Osteocyte (in vitro differentiated cells): ENCODE measurements at places on chromosomes 3 and 15. TPM values are rescaled to one million over a fixed set of nuclear protein-coding genes. Genes with fewer than 3 reads are reported as not detected.

GRCh38 chr3:79361748-79362378 is 405.9 kb downstream of the ROBO1 start:
- DNase-seq: no peak

- no peak for DNase-seq
Observed at GRCh38 chr15:99143242-99143641, 38.4 kb downstream of the SYNM start.

DNA sequence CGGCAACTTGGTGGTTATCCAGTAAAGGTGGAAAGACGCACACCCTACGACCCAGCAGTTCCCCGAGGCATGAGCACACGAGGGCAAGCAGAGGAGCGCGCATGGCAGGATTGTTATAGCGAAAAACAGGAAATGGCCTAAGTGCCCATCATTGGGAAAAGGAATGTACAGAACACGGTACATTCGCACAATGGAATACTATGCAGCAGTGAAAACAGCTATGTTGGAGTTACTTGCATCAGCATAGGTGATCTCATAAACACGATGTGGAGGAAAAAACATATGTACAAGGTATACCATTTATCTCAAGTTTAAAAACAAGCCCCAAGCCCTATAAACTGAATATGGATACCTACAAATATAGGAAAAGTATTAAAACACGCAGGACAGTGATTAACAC is 6.7 kb upstream of the LINGO1 start:
- no peak for DNase-seq

DNA sequence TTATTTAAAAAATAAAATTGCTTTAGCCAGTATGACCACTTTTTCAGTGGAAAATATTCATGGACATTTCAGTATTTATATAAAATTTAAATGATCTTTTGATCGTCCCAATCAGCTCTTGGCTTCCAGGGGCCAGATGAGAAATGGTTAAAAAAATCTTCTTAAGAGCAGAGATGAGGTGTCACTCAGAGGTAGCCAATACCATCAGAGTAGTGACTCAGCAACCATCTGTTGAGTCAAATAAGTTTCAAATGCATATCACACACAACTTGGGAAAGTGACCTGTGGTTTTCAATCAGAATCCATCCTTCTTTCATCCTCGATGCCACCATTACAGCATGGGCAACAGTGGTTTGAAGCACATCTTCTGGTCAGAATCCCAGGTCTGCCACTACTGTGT is 958.8 kb upstream of the NR2F2 start:
- DNase-seq: no peak

- no peak for DNase-seq
Observed at GRCh38 chr15:49706805-49707204, 86.0 kb downstream of the DTWD1 start.

Gene RAD51
- total RNA-seq: 8.5 and 8.6 TPM in 2 replicates

Gene FURIN
- 96.2 and 98.3 TPM in 2 replicates for total RNA-seq

GRCh38 chr15:25711691-25712090 is 151.4 kb downstream of the ATP10A start:
- DNase-seq: no peak

- no peak for DNase-seq
Observed at GRCh38 chr3:197480320-197480719, 75.4 kb downstream of the BDH1 start.

- DNase-seq: no peak
Observed at GRCh38 chr3:120344349-120344748, 4.8 kb downstream of the LRRC58 start.

- DNase-seq: no peak
Observed at GRCh38 chr3:8278448-8278847, 223.2 kb upstream of the LMCD1 start.

Gene LMCD1
- 135 and 136 TPM in 2 replicates for total RNA-seq

Gene KLHL6
- total RNA-seq: not detected in 2 replicates

- no peak for DNase-seq
Observed at GRCh38 chr3:101675709-101676215, 1.2 kb downstream of the ZBTB11 start.

DNA sequence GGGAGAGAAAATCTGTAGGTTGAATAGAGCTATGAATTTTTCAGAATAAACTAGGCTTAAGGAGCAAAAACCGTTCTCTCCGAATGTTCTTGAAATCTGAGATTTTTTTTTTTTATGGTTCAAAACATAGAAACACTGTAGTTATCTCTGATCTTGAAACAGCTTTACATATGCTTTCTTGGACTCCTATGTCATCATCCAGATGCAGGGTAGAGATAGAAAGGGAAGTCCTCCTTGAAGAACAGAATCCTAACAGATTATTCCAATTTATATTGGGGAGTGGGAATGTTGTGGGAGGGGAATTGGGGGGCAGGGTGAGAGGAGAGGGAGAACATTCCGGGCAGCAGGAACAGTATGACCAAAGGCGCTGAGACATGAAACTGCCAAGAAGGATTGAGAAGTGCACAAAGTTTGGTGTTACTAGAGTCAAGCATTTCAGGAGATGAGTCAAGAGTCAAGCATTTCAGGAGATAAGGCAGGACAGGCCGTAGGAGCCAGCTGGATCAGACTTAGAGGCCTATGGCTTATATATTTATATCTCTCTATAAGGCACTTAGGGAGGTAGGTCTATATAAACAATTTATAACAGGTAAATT is 21.9 kb upstream of the ST3GAL6 start:
- no peak for DNase-seq

- no peak for DNase-seq
Observed at GRCh38 chr3:60737633-60738399, 513.4 kb downstream of the FHIT start.

DNA sequence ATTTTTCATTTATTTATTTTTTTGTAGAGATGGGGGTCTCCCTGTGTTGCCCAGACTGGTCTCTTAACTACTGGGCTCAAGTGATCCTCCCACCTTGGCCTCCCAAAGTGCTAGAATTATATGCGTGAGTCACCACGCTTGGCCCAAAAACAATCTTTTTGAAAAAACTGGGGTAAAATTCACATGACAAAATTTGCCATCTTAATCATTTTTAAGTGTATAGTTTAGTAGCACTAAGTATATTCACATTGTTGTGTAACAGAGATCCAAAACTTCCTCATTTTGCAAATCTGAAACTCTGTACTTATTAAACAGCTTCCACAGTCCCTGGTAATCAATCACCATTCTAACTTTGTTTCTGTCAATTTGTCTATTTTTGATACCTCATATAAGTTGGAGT is 5.2 kb downstream of the SNX1 start:
- no peak for DNase-seq

DNA sequence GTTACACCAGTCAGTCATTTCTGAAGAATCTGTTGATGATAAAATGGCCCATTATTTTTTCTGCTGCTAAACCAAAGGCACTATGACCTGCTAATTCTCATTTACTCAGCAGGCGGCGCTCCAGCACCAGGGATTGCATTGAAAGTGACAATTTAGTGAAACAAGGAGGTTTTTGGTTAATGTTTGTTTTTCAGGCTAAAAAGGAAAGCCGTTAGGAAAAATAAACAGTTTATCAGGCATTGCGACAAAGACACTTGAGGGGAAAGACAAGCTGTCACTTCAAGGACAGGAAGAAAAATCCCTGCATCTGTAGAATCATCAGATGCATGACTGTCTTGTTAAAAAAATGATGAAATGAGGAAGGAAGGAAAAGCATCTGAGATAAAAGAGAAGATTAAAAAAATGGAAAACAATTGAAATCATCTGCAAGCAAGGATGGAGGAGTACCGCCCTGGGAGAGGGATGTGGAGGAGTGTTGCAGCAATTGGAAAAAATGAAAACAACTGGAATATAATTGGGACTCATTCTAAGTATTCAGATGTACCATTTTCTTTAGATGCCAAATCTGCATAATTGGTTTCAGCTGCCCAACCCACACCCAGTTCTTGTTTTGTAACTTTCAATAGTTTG is 54.0 kb downstream of the NR1D2 start:
- peak; percentile 88 for DNase-seq
